NCI-H2227 treated with DMSO at 0.1 percent for 48 hours (cell line): ENCODE measurements at places on chromosomes 7 and 10.

- no peak for DNase-seq
These were observed 5.8 kb upstream of the JAKMIP3 start for GRCh38 chr10:132059760-132060508.

DNA sequence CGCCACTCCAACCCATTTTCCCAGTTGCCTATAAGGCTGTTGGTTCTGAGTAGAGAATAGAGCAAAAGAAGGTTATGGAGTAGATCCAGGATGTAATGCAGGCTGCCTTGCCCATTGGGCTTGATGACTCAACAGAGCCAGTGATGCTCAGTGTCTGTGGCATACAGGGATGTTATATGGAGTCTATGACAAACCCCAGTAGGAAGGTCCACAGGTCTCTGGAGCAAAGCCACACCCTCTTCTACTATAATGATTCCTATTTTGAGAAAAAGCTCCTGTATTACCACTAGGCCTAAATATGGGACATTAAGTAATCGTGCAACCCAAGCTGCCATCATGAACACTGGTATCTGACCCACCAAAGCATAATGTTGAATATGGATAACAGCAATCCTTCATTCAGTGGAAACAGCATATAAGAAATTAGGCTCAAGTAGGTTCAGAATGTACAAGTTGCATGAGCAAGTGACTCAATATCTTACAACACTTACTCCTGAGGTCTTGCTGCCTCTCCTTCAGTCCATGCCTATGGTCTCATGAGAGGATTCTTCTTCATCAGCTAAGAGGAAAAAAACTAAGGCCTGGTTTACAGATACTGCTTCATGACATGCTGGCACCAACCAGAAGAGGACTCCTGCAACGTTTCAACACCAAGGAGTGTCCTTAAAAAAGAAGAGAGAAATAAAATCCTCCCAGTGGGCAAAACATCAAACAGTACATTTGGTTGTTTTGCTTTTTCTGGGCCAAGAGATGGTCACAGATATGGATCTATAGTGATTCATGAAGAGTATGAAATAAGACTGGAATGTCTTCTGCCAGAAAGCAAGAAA lies 14.8 kb upstream of the FHIP2A start:
- DNase-seq, result no peak

DNA sequence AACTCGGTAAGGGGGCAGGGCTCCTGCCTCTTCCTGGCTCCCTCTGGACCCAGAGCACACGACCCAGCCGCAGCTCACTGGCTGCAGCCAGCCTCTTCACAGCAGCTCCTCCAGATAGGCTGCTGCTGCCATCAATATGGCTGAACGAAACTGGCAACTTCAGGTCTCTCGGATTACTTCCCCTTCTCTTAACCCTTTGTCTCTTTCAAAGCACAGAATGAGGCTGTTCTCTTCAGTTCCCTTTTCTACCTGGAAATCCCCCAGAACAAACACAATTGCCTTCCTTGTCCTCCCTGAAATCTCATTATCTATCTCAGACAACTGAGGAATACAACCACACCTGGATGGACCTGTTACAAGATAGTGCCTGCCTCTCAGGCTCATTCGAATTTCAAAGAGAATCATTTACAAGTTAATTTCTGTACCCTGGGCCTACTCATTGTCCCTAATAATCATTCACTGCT lies 193.4 kb upstream of the MBL2 start:
- no peak for DNase-seq

- DNase-seq, result no peak
These were observed 13.8 kb downstream of the STK32C start for GRCh38 chr10:132293813-132294520.

DNA sequence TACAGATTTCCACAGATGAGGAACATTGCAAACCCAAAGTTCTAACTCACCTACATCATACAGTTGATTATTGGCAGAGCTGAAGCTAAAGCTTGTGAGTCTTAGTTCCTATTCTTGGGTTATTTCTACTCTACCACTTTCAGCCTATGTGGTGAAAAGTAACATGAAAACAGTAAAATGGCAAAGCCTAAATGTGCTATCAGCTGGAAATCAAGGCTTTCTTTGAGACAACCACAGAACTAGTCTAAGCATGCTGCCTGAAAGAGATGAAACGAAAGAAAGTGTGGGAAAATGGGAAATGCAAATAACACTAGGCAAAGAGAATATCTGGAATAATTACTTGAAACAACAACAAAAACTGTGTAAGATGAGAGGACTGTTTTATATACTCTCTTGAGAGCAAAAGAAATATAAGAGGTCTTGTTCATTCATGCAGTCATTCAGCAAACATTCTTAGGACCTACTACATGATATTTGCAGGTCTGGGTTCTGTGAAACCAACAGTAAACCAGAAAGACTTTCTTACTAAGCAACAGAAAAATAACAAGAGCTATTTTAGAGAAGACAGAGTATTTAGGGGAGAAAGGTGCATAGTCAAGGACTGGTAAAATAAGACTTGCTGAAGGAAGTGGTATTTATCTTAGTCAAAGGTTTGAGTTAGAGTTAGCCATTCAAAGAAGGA lies 437.1 kb downstream of the HTR7 start:
- no peak for DNase-seq

DNA sequence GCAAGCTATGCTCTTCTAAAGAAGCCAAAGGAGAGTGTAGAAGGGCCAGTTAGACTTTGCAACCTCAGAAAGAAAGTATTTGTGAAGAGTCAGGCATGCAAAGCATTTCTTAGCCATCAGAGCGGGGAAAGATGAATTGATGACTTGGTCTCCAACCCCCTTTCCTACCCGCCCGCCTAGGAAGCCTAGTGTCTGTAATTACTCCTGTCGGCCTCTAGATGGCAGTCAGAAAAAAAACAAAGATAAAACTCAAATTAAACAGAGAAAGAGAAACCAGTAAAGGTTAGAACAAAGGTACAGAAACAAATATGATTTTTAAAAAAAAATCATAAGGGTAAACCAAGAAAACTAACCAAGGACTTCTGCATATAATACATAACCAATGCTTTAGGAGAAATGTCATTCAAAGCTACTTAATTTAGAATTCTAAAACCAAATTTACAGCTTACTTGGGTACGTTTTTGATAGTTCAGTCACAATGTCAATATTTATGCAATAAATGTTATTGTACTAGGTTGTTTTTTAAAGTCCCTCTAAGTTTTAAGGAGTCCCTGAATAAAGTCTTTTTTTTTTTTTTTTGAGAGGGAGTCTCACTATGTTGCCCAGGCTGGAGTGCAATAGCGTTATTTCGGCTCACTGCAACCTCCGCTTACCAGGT lies 97.6 kb downstream of the LYZL1 start:
- DNase-seq, result peak; percentile 15

- DNase-seq, result no peak
These were observed 95.0 kb downstream of the LSM5 start for GRCh38 chr7:32395168-32395567.

DNA sequence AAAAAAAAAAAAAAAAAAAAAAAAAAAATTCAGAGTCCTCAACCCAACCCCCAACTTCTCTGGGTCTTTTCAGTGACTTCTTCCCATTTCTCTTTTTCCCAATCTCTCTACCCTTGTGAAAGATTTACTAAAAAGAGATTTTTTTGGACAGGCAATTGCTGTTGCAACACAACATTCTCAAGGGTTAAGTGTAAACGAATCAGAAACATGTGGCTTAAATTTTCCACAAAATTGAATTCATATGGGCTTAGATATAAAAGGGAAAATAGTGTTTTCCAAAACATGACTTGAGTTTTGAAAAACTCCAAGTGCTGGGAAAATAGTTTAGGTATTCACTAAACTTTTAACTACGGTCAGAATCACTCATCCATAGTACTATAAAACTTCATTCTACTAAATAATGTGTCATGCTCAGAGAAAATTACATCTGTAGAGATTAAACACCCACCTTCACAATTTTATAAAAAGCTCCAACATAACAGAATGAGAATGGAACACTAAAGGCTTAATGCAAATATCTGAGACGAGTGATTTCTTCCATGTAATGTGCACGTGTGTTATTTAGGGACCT lies 643.1 kb downstream of the PARD3 start:
- no peak for DNase-seq

- DNase-seq, result no peak
These were observed 25.9 kb upstream of the ANKRD2 start for GRCh38 chr10:97546456-97547270.

DNA sequence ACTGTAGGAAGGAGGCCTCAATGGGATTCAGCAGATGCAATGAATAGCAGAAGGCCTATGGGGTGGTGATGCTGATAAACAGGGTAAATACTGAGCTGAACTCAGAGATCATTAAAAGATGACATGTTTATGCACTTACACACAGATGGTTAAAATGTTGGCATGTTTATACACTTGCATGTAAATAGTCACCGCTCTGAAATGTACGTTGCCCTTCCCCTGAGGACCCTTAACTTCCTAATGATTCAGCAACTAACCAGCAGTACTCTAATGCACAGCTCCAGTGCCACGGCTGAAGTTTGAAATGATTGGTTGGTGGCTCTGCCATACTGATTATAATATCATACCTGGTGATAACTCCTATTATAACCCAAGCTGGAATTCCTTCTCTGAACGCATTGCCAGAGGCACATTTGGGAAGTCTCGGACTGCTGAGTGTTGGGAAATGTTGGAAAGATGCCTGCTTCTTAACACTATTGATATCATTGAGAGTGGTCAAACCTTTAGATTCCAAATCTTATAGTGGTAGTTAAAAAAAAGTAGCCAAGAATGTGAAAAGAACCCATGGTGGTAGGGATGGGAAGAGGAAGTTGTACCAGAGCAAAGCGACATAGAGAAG lies 3.7 kb upstream of the CAV1 start:
- DNase-seq, result no peak

DNA sequence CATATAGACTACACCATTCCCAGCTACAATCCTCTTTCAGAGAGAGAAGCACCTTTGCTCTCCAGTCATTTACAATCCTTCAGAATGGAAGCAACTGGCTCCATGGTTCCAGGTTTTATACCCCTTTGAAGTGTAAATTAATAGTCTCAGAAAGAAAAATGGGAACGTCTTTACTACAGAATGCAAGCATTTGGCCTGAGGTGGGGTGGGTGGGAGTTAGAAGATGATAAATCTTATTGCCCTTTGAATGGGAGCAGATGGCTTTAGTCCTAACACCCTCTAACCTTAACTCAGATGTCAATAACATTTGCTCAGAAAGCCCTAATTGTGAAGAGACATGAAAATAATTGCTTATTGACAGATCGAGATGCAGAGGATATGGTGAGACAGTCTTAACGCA lies 84.2 kb upstream of the KCNMA1 start:
- no peak for DNase-seq

DNA sequence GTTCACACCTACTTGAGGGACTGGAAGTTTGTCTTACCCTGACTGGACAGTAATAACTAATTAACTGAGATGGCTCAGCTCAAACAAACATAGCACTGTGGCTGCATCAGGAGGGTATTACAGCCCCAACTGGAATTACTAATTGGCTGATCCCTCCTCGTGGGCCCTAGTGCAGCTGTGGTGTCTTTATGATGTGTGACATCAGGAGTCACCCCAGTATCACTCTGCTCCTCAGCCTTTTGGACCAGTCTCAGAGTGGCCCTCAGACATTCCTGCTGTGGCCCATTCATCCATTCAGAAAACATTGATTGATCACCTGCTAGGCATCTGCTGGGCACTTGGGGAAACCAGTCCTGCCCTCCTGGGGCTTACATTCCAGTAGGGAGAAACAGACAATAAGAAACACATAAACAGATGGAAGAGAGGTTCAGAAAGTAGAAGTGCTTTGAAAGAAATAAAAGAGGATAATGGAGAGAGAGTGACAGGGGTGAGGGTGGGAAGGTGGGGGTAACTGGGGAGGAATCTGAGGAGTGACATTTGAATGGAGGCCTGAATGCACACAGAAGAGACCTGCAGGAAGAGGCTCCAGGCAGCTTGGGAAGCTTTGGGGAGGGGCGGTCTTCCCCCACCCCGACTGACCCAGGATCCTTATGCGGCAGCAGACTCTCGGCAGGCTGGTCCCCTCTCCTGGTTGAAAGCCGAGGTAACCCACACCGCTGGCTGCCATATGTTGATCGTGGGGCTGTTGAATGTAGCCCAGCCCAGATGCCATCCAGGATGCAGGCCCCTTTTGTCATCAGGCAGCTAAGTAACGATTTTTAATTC lies 113.1 kb downstream of the C10orf105 start:
- no peak for DNase-seq

GRCh38 chr7:123995617-123996326 lies 37.1 kb downstream of the TMEM229A start:
- no peak for DNase-seq

DNA sequence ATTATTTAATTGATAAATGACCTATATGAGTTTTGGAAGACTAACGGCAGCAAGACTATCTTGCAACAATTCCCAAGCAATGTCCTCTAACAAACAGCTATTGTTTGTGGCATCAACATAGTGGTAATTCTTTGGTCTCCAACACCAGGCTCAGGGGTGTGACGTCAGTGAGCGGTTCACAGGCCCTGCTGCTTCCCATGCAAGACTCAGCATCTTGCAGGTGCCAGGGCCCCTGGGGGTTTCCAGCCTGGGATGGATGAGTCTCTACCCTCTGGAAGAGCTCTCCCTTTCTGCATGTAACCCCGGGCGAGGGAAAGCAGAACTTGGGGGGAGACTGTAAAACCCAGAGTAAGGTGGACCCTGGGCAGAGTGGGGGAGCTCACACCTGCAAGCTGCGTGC lies 164.7 kb downstream of the ACTR3B start:
- no peak for DNase-seq

DNA sequence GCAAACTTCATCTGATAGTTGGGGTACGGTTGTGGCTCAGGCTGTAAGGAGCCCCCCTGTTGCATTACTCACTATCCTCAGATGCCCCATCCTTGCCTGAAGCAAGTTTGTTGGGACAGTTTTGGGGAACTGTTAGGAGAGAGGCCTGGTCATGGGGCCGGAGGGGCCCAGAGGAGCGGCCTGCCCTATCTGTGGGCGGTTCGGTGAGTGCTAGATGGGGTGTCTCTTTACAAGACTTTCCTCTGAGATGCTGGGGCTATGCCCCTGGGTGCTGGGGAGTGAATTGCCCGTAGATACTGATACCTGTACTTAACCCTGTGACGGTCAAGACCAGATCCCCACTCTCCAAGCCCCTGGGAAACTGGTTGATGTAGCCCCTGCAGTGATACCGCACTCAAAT lies 12.4 kb downstream of the CUX1 start:
- DNase-seq, result no peak

DNA sequence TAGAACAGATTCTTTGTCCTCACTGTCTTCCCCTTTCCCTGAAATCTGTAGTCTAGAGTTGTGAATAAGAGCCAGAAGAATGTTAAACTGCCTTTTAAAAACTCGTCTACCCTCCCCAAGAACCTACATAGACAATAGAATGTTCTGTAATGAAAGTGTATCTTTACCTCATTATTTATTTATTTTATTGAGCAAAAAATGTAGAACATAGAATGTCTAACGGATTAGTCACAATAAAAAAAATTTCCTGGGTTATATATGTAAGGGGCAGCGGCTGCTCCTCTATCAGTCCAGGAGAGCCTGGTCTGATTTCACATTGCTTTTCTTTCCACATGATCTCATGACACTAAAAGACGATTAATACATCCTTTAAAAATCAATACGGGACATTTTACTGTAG lies 135.7 kb downstream of the SDK1 start:
- DNase-seq, result no peak

GRCh38 chr7:108455998-108456677 lies at the start of gene NRCAM:
NRCAM (minus strand) TSS chr7:108456436; CDS start chr7:108240064, 216,372 bp downstream.
- peak; percentile 94 for DNase-seq
